ENCODE measurements at places on chromosomes 4 and X.

DNA sequence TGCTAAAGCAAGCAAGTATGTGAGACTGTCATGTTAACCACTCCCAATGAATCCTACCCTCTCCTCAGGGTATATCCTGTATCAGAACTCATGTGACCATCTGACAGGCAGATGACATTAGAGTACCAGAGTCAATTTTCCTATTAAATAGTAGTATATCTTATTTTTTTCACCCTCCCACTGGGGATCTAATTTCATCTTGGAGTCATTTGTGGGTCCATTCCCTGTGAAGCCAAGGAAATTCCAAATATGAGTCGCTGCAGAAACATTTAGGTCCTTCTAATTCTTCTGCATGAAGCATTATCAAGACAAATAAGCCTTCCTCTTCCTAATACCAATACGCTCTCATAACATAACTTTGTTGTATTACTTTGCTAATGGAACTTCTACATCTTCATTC lies 52.2 kb upstream of the BLTP1 start:
- DNase-seq: no peak

- no peak for DNase-seq
These were observed 3.9 kb downstream of the UBE2D3 start for GRCh38 chr4:102823464-102823863.

DNA sequence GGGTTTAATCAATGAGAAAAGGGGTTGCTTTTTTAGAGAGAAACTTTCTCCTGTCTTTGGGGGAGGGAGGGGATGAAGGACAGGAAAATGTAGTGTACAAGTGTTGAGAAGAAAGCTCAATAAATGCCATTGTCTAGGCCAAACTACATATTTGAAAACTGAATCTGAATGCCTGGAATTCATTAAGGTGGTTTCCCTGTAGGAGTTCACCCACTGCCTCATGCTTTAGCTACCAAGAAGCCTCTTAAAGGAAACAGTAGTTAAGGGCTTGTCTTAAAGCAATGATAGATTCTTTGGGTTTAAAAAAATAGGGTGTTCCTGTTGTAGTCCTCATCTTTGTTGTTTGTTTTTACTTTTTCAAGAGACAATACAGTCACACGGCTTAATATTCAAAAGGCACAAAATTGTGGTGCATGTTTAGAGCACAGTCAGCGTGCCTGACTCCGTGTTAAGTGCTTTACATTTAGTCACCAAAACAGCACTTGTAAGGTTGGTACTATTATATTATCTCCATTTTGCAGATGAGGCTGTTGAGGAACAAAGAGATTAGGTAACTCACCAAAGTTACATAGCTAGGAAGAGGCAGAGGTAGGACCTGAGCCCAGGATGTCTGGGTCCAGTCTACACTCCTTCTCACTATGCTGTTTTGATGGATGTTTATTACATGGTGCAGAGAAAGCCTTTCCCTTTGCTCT lies 46.0 kb downstream of the FNIP2 start:
- DNase-seq: no peak

DNA sequence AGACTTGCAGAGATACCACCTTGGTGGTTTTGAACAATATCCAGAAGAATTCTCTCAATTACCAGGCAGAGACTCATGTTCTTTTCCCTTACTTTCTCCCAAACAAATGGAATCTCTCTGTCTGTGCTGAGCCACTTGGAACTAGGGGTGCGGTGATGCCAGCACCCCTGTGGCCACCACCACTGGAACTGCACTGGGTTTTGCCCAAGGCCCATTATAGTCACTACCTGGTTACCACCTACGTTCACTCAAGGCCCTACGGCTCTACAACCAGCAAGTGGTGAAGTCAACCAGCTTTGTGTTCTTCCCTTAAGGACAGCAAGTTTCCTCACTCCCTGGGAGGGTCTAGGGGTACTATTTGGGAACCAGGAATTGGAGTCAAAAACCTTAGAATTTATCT lies 1183.7 kb downstream of the FSTL5 start:
- DNase-seq: no peak

GRCh38 chr4:142284402-142285221 lies 561.5 kb downstream of the INPP4B start:
- DNase-seq: no peak

DNA sequence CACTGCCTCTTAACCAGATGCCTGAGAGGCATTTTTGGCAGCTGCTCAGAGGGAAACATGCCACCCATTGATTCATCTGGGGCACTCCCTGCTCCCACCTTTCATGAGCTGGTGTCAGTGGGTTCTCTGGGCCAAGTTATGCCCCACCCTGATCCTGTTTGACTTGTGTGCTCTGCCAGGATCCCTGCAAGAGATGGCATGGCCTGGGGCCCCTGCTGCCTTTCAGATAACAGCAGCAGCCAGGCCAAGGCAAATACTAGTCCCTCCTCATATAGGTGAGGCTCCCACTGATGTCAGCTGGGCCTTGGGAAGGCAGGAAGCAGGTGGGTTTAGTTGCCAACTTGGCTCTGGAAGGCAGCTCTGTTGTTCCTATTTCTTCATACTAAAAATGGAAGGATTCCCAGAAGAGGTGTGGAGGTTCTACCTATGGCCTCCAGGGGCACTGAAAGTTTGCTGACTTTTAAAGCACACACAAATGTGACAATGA lies 192.9 kb upstream of the RBPJ start:
- no peak for DNase-seq

DNA sequence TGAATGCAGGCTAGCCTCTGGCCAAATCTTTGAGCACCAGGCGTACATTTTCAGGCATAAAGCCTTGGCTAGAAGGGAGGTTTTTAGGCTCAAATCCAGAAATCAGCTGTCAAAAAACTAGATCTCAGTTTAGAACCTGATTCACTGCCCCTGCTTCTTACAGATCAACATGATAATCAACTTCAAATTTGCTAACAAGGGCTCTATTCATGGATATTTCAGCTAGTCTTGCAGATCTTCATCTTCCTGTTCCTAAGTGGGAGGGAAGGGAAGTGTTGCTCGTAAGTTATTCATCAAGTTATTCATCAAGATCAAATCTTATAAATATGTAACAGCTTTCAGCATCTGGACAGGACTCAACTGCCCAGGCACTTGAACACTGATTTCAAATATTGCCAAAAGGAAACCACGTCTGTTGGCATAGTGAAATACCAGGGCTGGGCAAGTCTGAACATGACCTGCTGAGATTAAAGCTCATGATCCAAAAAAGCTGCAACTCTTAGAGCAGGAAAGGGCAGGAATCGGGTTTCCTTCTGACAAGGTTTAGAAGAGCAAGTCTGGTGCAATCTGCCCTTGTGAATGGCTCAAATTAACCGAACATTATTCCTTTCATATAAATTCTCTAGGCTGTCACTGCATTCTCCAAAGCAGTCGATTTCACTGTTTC lies 200.3 kb downstream of the PDGFC start:
- peak; percentile 51 for DNase-seq

DNA sequence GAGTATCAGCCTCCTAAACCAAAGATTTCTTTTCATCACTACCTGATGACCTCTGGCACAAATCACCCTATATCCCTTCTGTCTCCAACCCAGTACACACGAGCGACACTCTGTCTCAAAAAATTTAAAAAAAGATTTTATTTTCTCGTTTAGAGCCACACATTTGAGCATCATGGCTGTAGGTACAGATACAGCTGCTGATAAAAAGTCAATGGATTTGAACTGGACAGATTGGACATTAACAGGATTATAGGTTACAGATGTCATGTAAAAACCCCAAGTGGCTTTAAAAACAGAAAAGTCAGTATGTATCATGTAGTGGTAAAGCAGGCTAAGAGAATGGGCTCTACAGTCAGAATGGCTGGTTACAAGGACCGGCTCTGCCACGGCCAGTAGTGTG lies 171.1 kb downstream of the SCFD2 start:
- no peak for DNase-seq

DNA sequence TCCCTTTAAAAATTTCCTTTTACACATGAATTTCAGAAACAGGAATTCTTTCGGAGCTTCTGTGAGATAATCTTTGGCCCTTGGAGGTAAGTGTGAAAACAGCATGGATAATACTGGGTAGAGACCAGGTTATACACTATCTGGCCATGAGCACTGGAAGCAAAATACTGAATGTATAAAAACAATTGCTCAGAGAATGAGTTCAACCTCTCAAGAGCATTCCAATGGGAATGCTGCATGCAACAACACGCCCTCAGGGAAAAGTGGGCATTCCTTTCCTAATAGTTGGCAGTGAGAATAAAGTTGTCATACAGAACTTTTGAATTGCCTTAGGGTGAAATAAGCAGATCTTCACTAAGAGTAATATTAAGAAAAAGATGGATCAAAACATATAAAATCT lies 574.8 kb upstream of the DIPK2B start:
- DNase-seq: peak; percentile 33

DNA sequence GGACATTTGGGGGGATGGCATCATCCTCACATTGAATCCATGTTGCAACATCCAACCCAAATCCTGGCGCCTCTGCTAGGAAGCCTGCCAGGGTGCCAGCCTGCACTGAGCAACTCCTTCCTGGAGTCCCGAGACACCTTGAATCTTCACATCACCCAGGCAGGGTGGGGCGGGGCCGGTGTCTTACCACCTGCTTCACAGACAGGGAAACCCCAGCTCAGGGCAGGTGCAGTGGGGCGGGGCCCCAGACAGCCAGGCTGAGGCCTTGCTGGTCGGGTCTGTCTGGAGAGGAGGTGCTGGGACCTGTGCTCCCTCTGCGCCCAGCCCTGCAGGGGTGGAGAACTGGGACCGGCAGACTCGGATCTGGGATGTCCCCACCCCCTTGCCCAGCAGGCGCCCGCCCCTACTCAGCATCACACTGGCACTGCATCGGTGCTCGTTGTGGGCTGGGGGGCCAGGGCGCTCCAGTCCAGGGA lies 31.5 kb upstream of the HTRA3 start:
- DNase-seq: no peak

DNA sequence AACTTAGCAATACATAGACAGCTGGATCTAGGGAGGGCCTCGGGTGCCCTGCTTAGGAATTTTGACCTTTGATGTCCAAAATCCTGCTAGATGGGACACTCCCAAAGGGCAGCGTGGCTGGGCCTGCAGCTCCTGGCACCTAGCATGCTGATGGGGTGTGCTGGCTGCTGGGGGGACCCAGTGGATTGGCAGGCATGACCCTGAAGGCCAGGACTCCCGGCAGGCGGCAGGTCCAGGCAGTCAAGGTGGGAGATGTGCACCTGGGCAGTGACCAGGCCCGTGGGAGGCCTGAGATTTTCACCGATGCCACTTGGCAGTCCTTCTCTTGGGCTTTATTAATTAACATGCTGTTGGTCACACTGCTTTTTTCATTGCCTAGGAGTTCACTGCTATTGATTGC lies 84.3 kb downstream of the PSAPL1 start:
- no peak for DNase-seq

GRCh38 chrX:421646-422391 lies 35.1 kb upstream of the PPP2R3B start:
- DNase-seq: no peak

DNA sequence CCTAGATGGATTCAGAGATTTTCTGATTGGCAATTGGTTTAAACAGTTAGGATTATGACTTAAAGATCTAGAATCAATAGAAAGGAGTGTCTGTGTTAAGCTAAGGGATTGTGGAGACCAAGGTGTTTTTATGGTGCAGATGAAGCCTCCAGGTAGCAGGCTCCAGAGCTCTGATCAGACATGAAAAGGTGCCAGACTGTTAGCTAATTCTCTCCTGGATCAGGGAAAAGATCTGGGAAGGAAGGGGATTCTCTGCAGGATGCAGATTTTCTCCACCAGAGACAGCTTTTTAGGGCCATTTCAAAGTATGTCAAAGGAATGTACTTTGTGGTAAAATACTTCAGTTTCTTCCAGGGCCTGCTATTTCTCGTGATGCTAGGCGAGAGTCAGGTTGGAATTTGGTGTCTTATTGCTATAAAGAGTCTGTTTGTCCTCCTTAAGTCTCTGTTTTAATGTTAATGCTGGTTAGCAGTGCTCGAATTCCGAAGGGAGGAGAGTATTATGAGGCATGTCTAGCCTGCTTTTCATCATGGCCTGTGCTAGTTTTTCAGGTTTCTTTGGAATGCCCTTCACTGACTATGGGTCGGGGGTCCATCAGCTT lies 12.0 kb upstream of the GPR78 start:
- DNase-seq: no peak

GRCh38 chr4:185322803-185323202 lies 72.9 kb downstream of the LRP2BP start:
- DNase-seq: no peak

GRCh38 chrX:106484233-106484632 lies 127.5 kb upstream of the RADX start:
- DNase-seq: no peak

DNA sequence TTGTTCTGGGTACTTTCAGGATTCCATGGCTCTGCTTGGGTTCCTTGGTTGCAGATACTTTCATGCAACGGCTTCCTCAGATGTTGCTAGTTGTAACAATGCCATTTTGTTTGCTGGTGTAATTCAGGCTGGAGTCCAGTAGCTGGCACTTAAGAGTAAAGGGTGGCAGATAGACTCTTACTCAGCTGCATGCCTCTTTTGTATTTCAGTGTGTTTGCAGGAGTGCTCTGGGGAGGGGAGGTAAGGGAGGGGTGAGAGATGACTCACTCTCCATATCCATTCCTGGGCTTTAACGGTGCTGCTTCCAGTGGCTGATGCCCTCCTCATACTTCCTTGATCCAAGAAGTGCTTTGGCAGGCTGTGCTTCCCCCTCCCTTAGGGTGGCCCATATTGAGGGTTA lies 155.2 kb downstream of the ZNF330 start:
- peak; percentile 89 for DNase-seq

DNA sequence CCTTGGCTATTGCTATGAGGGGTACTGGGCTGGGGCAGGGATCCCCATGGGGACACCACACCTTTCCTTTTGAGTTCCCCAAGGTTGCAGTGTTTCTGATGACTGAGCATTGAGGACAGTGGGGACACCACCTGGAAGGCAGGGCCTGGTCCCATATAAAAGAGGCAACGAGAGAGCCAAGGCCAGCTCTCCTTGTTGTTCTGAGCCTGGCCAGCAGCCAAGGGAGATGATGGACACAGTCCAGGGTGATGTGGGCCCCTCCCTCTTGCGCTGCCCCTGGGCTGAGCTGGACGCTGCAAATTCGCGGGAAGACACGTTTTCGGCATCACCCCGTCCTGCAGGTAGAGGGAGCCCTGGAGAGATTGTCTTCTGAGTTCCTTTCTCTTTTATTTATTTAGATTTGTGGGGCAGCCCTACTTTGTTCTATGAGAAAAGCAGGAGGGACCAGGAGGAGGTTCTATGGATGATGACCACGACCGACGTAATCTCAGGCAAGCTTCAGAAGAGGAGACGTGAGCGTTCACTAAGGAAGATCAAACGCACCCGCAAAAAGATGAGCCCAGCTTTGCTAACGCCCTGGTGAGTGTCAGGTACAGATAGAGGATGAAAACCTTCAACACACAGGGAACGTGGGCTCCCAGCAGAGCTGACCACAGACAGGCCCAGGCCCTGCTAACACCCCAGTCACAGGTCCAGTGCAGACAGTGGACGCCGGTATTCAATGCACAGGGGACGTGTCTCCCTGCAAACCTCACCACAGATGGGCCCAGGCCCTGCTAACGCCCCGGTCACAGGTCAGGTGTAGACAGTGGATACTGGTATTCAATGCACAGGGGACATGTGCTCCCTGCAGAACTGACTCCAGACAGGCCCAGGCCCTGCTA lies 97.4 kb downstream of the SHOX start:
- DNase-seq: peak; percentile 41

GRCh38 chr4:26485684-26486083 lies 4.6 kb downstream of the CCKAR start:
- DNase-seq: no peak
